ENCODE measurements at places on chromosomes 13 and 19. TPM values are rescaled to one million over a fixed set of nuclear protein-coding genes. Genes with fewer than 3 reads are reported as not detected.

MCEMP1 gene
- total RNA-seq = not detected

GPC5 gene
- total RNA-seq = 0.98 TPM

AMH gene
- 0.16 TPM for total RNA-seq

PPP2R1A gene
- 317 TPM for total RNA-seq

CYSLTR2 gene
- total RNA-seq = not detected

PSG2 gene
- total RNA-seq = not detected
